ENCODE measurements at places on chromosomes 11 and 22.

- peak; percentile 35 for DNase-seq
Observed at GRCh38 chr22:24379536-24379935, 47.9 kb upstream of the ADORA2A start.

DNA sequence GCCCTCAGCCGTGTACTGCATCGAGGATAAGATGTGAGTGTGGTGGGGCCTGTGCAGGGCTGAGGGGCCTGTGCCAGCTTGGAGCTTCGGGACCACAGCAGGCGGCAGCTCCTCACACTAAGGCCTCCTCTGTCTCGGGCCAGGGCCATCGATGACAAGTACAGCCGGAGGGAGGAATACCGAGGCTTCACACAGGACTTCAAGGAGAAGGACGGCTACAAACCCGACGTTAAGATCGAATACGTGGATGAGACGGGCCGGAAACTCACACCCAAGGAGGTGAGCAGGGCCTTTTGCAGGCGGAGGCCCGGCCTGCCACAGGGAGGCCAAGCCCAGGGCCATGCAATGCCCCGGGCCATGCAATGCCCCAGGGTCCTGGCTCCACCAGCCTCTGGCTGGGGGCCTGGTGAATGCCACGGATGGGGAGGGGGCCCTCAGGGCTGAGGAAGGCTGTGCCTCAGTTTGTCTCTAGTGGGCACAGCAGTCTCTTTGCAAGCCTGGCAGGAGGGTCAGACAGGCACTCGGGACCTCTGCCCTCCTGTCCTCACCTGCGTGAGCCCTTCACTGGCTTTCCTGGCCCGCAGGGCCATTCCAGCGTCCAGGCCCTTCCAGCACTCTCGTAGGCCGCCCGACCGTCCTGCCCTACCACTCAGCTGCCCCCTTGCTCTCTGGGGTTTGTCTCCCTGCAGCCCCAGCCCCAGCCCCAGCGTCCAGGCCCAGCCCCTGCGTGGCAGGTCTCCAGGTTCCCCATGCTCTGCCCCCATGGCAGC, 16.3 kb downstream of the SART1 start:
- no peak for DNase-seq

GRCh38 chr11:66336234-66337102, at the start of gene RIN1:
Gene RIN1, minus strand, starts transcription at chr11:66336434. Its CDS starts 32 bp downstream, at chr11:66336402.
- peak; percentile 25 for DNase-seq

DNA sequence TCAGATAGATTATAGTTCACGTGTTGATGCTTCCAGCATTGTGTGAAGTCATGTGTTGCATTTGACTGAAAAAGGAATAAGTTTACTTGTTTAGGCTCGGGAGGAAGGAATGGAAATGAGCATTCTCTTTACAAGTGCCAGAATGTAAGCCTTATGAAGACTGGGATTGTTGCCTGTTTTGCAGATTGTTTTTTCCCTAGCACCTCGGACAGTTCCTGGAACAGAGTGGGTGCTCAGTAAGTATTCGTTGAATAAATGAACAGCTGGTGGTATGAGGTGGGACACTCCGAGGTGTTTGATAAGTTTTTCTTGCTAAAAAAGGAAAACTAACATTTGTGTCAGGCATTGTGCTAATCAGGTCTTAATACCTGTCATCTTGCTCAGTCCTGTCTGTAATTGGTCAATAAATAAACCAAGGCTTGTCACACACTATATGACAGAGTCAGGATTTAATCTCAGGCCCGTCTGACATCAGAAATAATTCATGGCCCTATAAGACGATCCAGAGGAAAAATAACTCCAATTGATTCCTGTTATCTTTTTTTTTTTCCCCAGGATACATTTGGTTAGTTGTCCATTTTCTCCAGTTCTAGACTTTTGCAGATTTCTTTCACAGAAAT, 304.7 kb downstream of the NELL1 start:
- DNase-seq, result no peak

DNA sequence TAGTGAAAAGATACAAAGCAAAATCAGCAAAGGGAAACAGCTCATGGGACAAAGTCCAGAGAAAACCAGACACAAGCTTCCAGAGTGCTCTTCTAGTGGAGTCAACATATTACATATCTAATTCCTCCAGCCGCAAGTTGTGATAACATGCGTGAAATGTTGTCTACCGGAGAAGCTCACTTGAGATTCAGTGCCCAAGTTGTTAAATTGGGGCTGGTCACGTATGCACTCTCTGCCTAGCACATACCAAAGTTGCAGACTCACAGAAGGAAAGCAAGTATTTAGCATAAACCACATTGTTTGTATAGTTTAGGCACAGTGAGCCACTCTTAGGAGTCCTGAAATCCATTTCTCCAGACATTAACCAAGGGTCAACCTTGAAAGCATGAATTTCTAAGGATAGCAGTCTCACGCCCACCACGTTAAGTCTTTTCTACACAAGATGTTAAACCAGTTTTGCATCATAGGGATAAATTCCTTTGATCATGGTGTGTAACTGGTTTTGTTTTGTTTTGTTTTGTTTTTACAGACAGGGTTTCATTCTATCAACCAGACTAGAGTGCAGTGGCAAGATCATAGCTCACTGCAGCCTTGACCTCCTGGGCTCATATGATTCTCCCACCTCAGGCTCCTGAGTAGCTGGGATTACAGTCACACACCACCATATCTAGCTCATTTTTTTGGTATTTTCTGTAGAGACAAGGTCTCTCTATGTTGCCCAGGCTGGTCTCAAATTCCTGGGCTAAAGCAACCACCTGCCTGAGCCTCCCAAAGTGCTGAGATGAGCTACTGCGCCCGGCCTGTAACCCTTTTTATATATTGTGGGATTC, 39.5 kb upstream of the EP300 start:
- DNase-seq, result no peak

GRCh38 chr22:23695141-23695540, 4.3 kb downstream of the RGL4 start:
- no peak for DNase-seq

GRCh38 chr11:26937386-26937785, 56.5 kb upstream of the FIBIN start:
- no peak for DNase-seq

DNA sequence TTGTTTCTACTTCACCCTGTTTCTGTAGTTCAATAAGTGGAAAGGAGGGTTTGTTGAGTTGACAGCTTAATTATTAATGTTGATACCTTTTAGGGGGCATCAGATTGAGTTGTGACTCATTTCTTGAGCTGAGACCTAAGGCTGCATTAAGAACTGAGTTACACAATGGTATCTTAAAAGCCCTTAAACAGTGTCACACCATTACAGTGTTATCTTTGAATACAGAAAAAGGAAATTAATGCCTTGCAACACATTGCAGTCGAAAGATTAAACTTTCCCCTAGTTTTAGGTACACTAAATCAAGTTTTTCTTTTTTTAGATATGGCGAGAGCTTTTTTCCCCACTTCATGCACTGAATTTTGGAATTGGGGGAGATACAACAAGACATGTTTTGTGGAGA, 16.7 kb downstream of the PAFAH1B2 start:
- DNase-seq, result no peak

GRCh38 chr11:118080296-118080695, 3.4 kb downstream of the TMPRSS4 start:
- no peak for DNase-seq

GRCh38 chr11:75822541-75822940, 7.5 kb downstream of the UVRAG start:
- no peak for DNase-seq

- DNase-seq, result no peak
Observed at GRCh38 chr11:88231894-88232482, 56.7 kb upstream of the RAB38 start.

- no peak for DNase-seq
Observed at GRCh38 chr11:121711939-121712338, 259.2 kb upstream of the SORL1-AS1 start.

DNA sequence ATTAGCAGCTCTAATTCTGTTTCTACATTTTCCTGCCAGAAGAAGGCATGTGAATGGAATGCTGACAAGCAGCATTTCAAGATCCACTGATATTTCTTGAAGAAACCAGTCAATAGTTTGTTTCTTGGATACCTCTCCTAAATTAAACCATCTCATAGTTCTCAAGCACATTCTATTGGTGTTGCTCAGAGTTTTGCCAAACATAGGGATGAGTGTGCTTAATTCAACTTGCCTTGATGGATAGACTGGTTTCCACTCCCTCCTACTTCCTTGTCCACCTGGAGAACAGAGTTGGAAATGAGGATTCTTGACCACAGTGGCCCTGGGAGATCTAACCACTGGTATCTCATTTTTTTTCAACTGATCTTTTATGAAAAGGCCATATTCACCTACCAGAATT, 29.8 kb upstream of the DDX10 start:
- DNase-seq, result no peak

- DNase-seq, result no peak
Observed at GRCh38 chr22:29722151-29722550, 2.3 kb downstream of the CABP7 start.
